ENCODE measurements at places on chromosomes 4 and X.

DNA sequence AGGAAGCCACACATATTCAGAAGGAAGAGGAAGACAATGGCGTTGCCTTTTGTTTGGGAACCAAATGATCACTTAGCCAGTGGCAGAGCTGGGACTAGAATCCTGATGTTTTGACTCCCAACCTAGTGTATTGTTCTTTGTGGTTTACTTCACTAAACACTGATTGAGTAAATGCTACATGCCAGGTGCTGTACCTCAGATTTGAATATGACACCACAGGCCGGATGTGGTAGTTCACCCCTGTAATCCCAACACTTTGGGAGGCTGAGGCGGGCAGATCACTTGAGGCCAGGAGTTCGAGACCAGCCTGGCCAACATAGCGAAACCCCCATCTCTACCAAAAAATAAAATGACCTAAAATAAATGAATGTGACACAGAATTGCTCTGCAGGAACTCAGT lies 8.4 kb downstream of the NDUFA1 start:
- DNase-seq: no peak

- DNase-seq: no peak
These were observed 3.6 kb downstream of the TLR1 start for GRCh38 chr4:38800961-38801450.

DNA sequence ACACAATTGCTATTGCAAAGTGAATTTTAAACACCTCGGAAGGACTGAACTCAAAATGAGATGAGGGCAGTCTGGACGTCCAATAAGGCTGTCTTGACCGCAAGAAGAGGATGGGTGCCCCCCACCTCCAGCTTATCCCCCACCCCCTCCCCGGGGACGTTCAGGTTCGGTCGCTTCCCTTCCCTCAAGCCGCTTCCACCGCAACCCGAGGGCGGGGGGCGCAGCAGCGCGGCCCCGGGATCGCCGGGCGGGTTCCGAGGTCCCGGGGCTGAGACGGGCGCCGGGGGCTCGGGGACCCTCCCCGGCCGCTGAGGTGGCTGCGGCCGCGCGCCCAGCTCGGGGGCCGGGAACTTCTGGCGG lies 480 bp downstream of the USP46 start:
- DNase-seq: no peak

- no peak for DNase-seq
These were observed 45.8 kb upstream of the SGMS2 start for GRCh38 chr4:107778784-107779530.

DNA sequence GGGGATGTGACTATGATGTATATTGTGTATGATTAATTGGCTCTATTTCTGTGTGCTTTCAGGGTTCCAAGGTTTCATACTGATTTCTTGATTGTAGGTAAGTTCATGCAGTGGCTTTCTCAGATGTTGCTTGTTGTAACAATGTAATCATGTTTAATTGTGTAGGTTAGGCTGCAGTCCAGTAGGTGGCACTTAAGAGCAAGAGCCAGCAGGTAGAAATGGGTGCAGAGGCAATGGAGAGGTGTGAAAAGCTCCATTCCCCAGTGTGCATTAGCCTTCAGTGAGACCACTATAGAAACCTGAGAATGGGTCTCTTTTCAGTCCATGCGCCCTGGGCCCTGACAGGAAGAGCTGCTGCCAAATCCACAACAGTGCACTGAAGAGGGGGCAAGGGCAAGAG lies 28.2 kb downstream of the DCAF12L2 start:
- no peak for DNase-seq

DNA sequence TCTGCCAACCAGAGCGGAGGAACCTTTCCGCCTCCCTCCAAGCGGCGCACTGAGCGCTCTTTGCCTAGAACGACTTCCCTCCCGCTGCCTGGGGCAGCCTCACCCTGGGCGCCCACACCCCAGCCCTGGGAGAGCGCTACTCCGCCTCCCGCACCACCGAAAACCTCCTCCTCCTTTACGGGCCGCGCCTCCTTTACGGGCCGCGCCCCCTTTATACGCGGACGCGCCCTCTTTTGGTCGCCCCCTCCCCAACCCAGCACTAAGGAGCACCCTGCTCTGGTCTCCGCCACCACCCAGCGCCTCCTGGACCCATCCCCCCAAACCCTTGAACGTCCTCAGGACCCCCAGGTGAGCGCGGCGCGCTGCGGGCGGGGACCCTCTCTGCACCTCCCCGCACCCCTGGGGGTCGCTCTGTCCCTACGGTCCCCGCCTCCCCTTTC lies 586 bp upstream of the NSG1 start:
- DNase-seq: no peak

DNA sequence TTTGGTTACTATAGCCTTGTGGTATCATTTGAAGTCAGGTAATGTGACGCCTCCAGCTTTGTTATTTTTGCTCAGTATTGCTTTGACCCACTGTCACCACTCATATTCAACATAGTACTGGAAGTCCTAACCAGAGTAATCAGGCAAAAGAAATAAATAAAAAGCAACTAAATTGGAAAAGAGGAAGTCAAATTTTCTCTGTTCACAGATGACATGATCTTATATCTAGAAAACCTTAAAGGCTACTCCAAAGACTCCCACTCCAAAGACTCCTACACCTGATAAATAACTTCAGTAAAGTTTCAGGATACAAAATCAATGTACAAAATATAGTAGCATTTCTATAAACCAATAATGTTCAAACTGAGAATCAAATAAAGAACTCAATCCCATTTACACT lies 348.6 kb downstream of the CXXC4 start:
- DNase-seq: no peak

DNA sequence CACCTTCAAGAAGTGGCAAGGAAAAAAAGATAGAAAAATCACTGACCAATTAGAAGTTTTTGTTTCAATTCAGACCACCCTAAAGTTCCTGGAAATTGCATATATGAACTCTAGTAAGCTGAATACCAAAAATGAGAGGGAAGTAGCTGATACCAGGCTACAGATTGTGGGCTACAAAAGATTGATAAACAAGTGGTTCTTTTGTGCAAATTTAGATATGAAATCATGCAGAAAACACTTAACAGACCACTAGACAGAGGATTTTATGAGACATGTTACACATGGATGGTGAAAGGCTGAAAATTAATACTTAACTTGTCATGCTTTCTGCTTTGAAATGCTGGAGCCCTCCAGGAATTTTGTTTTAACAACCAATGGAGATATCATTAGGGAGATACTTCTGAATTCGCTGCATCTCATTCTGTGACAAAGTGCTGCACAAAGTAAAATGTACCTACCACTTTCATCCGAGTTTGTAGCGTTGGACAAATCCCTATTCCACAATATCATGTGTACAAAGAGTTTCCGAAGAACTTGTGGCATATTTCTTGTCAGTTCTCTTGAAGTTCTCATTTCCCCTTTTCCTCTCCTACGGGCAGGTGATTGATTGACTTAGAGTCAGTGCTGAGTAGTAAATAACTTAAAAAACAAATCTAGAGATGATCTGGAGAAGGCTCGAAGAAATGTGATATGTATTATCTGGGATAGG lies 235.0 kb downstream of the PALLD start:
- DNase-seq: no peak

- no peak for DNase-seq
These were observed 12.5 kb downstream of the F8 start for GRCh38 chrX:155009994-155010472.

DNA sequence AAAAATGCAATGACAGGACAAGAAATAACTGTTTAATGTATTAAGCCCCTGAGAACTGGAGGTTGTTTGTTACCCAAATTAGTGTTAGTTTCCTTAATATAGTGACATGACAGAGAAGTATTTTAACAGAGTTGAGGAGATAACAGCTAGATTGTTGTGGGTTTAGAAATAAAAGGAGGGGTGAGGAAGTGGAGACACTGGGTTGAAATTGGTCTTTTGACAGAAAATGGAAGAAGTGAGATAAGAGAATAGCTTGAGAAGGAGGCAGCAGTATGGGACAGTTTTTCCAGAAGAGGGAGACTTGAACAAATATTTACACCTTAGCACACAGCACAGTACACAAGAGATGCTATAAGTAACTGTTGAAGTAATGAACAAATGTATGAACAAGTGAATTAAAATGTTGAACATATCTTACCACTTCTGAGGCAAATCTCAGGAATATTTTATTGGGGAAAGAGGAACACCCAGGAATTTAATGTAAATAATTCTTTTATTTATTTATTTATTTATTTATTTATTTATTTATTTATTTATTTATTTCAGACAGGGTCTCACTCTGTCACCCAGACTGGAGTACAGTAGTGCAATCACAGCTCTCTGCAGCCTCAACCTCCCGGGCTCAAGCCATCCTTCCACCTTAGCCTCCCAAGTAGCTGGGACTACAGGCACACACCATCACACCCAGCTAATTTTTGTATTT lies 58.0 kb upstream of the EGFL6 start:
- no peak for DNase-seq
